GM23338 (cell line): ENCODE measurements at places on chromosomes 2 and 18. TPM values are rescaled to one million over a fixed set of nuclear protein-coding genes. Genes with fewer than 3 reads are reported as not detected.

DNA sequence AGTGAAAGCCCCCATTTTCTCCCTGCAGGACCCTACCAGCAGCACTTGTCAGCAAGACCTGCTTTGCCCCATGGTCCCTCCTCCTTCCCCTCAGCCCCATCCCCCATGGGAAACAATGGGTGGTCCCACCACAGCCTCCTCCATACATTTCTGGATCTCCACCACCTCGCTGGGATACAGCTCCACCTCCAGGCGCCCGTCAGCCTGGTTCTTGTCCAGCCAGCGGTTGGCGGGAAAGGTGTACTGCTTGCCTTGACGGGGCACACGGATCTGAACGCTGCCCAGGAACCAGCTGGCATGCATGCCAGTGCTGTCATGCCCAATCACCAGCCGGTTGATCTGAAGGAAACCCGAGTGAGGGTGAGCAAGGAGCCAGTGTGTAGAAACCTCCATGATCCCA is 90.9 kb downstream of the LOXHD1 start:
- DNase-seq: no peak
- H3K36me3 ChIP-seq: no peaks in the 10 kb centered on the region
- no peak overlapping the region for H3K27ac ChIP-seq
- H3K4me1 ChIP-seq: peaks cover 14% of the 10 kb centered on the region

GRCh38 chr2:229270551-229271410 is at the start of gene PID1:
TSS of gene PID1 (minus strand) at chr2:229271287. CDS start at chr2:229271043, 244 bp downstream.
- H3K36me3 ChIP-seq: no peaks in the 10 kb centered on the region
- DNase-seq: peak; percentile 78
- H3K27me3 ChIP-seq: peaks cover 24% of the 10 kb centered on the region
- H3K4me3 ChIP-seq: peak within 1 kb of the TSS; percentile 84
- peaks cover 15% of the 10 kb centered on the region for H3K4me1 ChIP-seq
- H3K27ac ChIP-seq: no peak within 1 kb of the TSS

DNA sequence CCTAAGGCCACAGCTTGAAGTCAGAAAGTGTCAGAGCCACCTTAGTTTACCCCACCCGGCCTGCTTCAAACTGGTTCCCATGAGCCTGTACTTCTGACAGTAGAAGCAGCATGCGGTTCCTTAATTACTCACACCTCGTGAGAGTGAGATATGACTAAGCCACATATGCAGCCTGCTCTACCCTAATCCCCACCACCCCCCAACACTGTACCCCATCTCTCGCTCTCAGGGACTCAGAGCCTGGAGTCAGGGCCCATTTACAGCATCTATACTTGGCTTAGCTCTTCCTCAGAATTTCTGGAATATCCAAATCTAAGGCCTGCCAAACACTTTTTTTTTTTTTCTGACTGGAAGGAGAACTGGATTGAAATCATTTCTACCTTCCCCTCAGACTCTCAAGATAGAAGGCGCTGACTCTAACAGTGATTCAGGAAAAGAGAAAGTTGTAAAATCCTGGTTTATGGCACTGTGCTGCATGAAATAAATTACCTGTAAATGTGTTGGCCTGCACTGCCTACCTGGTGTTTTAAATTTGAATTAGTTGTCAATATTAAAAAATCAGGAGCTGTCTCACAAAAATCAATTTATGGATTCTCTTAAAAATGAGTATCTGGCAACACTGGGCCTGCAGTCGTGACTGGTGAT is 360.0 kb downstream of the RND3 start:
- no peak for DNase-seq
- H3K27ac ChIP-seq: no peak overlapping the region
- H3K4me3 ChIP-seq: no peak overlapping the region
- no peaks in the 10 kb centered on the region; the same call in 1 of the 2 replicates for H3K4me1 ChIP-seq
- no peaks in the 10 kb centered on the region for H3K36me3 ChIP-seq
- no peaks in the 10 kb centered on the region for H3K27me3 ChIP-seq

GRCh38 chr2:48713647-48714046 is 41.9 kb downstream of the LHCGR start:
- H3K27me3 ChIP-seq: no peaks in the 10 kb centered on the region
- no peak for DNase-seq
- no peak overlapping the region for H3K4me3 ChIP-seq
- H3K27ac ChIP-seq: no peak overlapping the region
- no peaks in the 10 kb centered on the region for H3K36me3 ChIP-seq

DNA sequence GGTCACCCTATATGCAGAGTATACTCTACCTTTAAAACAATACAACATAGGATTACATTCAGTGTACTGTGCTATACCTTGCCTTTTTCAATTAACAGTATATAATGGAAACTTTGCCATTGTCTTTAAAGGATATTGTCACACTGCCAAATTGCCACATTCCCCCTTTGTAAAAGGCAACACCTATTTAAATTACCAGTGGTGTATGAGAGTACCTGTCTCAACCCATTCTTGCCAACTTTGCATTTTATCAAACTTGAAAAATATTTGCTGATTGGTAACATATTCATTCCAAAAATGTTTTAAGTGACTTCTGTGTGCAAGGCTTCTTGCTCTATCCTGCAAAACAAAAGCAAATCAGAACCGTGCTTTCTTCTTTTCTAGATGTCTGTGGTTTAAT is 92.9 kb downstream of the FMNL2 start:
- H3K4me3 ChIP-seq: no peak overlapping the region
- no peaks in the 10 kb centered on the region for H3K27me3 ChIP-seq
- H3K36me3 ChIP-seq: no peaks in the 10 kb centered on the region
- peaks cover 63% of the 10 kb centered on the region for H3K4me1 ChIP-seq
- DNase-seq: no peak

Gene B3GNT7
- 78.1 and 89.4 TPM in 2 replicates for total RNA-seq
